NCI-H524 (cell line): ENCODE measurements at places on chromosomes 3 and 15.
A peak's percentile ranks its signal among the peaks of the same experiment; 100 is the strongest.

- DNase-seq, result peak; percentile 74
Observed at GRCh38 chr3:40741729-40742128, 217.0 kb downstream of the ZNF621 start.

DNA sequence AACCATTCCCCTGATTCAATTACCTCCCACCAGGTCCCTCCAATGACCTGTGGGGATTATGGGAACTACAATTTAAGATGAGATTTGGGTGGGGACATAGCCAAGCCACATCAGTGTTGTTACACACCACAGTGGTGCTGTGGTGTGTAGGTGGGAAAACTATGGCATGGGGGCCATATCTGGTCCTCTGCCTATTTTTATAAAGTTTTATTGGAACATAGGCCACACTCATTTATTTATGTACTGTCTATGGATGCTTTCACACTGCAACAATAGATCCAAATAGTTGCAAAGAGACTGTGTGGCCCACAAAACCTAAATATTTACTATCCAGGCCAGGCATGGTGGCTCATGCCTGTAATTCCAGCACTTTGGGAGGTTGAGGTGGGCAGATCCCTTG lies 46.4 kb downstream of the FLNB start:
- no peak for DNase-seq

GRCh38 chr3:58041182-58041825 lies 33.1 kb downstream of the FLNB start:
- DNase-seq, result no peak

DNA sequence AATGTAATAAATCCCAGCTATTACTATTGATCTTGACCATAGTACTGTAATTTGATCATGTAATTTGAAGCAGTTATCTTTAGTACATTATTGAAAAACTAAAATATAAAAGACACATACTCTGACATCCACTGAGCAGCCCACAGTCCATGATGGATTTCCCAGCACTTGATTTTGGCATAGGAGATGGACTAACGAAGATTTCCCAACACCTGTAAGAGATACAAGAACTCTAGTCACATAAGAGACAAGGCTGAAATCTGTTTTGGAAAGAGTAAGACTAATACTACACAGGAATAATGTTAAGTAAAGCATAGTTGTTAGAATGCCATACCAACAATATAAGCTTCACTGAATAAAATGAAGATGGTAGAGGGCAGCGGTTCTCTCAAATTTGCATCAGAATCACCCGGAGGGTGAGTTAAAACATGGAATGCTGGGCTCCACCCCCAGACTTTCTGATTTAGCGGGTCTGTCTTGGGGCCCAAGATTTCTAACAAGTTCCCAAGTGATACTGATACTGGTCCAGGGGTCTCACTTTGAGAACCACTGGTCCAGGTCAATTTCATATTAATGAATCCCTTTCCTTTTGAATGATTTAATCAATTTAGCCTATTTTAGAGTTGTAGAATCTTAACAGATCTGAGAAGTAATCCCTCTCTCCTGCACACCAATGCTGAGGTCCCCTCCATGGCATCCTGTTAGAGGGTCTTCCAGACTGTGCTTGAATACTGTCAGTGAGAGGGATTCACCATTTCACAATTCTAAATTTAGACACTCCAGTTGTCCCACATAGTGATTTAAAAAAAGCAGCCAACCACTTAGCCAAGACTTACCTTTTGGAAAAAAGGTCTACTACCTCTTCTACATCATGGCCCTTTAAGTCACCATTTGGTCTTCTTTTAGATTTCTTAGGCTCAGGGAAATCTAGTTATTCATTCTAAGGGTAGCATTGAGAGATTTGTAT lies 11.5 kb downstream of the RABL3 start:
- no peak for DNase-seq

DNA sequence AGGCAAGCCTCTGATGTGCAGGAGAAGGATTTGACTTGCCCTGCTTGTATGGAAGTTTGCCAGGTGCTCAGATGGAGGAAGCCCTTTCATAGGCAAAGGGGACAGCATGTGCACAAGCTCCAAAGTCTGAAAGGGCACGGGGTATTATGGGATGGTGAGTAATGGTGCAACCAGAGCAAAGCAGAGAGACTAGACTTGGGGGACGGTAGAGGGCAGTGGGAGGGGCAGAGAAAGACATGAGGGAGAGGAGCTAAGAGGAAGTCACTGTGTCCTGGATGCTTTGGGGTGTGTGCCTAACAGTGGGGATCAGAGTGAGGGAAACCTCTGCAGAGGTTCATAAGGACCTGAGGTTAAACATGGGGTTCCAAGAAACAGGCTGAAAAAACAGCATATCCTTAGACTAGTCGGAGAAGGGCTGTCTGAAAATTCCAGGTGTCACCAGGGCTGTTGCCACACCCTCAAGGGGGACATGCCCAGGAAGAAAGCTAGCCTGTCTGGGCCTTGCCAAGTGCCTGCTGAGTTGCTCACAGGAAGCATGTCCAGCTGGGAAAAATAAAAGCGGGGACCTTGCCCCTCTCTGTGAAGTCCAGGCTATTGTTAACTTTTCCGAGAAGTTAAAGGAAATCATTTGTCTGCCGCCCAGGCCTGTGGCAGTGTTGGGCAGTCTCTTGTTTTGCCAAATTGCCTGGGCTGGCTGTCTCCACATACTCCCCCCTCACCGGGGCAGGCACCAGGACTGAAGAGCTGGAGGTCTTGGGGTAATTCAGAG lies 47.1 kb downstream of the HRH1 start:
- DNase-seq, result peak; percentile 25

DNA sequence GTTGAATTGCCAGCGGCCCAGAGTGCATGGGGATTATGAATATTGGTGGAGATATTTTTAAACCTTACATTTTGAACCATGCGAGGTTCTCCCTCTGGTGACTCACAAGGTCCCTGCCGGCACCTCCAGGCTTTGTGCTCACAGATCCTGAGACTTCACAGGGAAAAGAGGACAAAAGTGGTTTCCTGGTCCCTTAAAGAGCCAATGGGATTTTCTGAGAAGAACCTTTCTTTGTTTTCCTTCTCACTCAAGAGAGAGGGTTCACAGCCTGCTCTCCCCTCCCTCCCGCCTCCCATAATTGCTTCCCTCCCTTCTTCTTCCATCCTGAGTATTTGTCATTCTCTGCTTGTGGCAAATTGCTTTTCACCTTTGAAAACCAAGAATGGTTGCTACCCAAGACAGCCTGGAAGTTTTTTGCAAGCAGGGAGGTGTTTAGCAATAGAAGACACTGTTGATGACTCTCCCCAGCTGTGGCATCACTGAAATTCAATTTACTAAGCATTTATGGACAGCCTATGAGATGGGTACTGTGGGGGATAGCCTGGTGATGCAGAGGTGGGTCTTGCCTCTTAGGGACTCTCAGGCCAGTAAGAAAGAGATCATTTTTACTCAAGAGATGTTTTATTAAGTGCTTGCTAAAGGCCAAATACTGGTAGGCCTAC lies 76.6 kb downstream of the CPN2 start:
- DNase-seq, result no peak

GRCh38 chr3:8555725-8556472 lies 54.3 kb downstream of the LMCD1 start:
- peak; percentile 86 for DNase-seq

- DNase-seq, result no peak
Observed at GRCh38 chr3:165459924-165460835, 264.0 kb upstream of the SLITRK3 start.

GRCh38 chr3:196995646-196996355 lies 27.2 kb upstream of the PIGZ start:
- DNase-seq, result peak; percentile 98

DNA sequence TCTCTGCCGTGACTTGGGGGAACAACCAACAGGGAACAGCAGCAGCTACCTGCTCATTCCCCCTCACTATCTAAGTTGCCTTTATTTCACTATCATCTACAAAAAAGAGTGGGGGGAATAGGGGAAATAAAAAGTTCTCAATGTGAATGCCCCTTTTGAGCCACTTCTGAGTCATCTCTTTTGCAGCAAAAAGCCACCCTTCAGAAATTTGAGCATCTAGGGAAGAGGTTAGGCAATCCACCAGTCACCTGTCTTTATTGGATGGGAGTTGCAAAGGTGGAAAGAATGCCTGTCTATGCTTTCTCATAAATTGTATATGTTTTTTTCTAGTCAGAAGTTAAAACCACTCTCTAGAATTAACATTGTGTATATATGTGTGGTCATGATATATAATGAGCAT lies 41.1 kb downstream of the GPD1L start:
- DNase-seq, result no peak

GRCh38 chr15:66236806-66237375 lies 16.7 kb downstream of the MEGF11 start:
- DNase-seq, result no peak

DNA sequence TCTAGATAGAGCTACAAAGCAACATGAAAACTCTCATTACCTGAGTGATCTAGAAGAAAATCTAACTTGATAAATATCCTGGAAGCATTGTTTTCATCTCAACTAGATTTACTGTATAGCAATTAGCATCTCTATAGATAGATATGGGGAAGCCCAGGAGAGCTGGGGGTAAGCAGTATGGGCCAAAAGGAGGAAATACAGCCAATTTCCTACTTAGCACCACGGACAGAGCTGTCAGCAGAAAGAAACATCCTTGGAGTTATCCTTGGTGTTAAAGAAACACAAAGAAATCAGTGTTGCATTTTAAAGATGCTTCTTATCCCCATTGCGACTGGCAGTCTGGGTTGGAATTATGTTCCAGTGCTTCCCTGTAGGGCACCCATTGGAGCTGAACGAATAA lies 126.2 kb downstream of the TIGIT start:
- no peak for DNase-seq

DNA sequence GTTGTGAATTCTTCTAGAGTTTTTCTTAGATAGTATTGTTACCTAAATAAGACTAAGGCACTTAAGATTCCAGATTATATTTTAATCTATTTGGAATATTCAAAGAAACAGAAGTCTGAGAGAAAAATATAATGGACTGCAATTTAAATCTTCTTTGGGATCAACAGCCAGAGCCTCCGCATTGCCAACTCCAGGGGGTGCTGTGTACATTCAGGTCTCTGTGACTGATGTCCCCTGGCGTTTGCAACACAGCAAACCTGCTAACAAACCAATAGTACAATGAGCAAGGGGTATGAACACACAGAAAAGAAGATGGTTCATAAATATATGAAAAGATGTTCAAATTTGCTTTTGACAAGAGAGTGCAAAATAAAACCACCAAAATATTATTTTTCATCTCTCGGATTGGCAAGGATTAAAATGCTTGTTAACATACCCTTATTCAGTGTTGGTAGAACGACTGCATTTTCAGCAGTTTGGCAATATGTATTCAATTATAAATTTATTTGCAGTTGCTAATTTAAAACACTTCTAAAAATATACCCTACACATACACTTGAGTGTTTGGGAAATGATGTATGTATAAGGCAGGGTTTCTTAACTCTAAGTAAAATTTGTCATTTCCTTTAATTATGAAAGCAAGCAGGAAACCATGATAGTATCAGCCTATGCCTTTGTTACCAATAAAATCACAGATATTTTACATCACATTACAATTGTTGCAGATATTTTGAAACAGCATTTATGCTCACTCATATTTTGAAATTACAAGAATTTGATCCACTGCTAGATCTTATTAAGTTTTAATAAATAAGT lies 16.1 kb upstream of the TM4SF1 start:
- peak; percentile 35 for DNase-seq

GRCh38 chr3:155435821-155436220 lies 142.3 kb upstream of the STRIT1 start:
- no peak for DNase-seq

- DNase-seq, result peak; percentile 64
Observed at GRCh38 chr3:13879946-13880810, at the start of gene WNT7A. Gene WNT7A, minus strand, starts transcription at chr3:13880071. Its CDS starts 255 bp downstream, at chr3:13879816.

GRCh38 chr3:48241796-48242455 lies 1.0 kb downstream of the ZNF589 start:
- no peak for DNase-seq

GRCh38 chr3:86416334-86416733 lies 574.6 kb downstream of the VGLL3 start:
- DNase-seq, result no peak

DNA sequence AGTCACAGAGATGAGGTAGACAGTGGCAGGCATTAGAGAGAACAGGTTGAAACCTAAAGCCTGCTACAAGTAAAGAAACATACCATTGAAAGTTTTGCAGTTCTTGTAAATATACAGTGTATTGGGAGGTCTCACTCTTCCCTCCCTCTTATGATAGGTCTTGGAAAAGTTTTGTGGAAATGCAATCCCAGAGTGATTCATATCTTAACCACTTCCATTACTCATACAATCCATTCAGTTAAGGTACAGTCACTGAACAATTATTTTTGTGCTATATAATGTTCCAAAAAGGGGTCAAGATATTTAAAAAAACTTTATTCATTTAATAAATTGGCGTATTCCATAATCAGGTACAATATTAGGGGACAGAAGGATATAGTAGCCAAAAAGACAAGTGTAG lies 737.7 kb upstream of the ALCAM start:
- no peak for DNase-seq

GRCh38 chr3:72128921-72129320 lies 344.0 kb upstream of the PROK2 start:
- DNase-seq, result no peak

- no peak for DNase-seq
Observed at GRCh38 chr3:132347811-132348210, 30.6 kb downstream of the ACP3 start.

- DNase-seq, result no peak
Observed at GRCh38 chr3:133999891-134000685, 29.6 kb downstream of the SLCO2A1 start.

- DNase-seq, result no peak
Observed at GRCh38 chr15:99522288-99522687, 43.5 kb upstream of the MEF2A start.

GRCh38 chr3:117201901-117202774 lies 492.6 kb downstream of the TUSC7 start:
- no peak for DNase-seq

DNA sequence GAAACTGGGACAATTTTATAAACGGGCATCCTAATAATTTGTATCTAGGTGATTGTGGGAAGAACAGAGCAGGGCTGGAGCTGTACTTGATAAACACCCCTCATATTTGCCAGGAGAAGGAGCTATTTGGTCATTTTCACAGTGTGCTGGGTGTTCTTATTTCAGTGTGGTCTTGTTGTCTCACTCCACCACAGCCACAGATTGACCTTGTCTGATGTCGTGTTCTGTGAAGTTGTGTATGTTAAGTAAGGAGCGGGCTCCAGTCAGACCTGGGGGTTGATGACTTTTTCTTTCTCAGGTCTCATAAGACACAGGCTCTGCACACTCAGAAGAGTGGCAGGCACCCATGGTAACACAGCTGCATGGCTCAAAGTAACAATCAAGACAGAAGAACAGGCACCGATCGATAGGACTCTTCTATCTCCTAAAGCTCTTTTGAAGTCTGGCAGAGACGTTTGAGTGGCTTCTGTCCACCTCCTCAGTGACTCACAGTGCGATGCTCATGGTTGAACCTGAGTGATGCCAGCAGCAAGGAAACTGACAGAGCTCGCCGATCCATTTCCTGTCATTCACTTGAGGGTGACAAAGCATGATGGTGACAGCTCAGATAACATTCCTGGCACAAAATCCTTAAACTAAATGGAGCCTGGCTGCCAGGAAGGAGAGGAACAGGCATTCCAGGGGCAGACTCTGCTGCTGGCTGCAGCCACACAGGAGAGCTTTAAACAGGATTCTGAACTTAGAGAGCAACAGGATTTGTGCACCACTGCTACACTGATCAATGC lies 20.8 kb downstream of the DPH3 start:
- no peak for DNase-seq

- DNase-seq, result no peak
Observed at GRCh38 chr3:104396974-104397669, 969.6 kb upstream of the ALCAM start.

GRCh38 chr3:61520966-61521628 lies 40.3 kb upstream of the PTPRG start:
- DNase-seq, result no peak
